Liver (tissue), 10 donors: ENCODE measurements at places on chromosomes 11 and 22. TPM values are rescaled to one million over a fixed set of nuclear protein-coding genes. Genes with fewer than 3 reads are reported as not detected.

DNA sequence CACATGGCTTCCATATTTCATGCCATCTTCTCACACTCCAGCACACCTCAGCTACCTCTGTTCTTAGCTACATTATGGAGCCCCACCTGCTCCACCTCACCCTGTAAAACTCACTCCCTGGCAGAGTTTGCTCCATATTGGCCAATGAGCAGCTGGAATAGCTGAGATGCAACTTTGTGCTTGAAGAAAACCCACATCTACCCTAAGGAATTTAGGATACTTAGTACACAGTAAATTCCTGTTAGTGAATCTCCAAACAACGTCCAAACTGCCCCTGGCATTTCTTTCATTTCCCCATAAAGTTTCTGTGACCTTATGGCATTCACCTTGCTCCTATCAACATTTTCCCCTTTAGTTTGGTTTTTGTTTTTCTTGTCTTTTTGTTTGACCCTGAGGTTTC, 2.2 kb upstream of the VWCE start:
- DNase-seq: no peak

GRCh38 chr11:45982656-45983470, 60.4 kb downstream of the LARGE2 start:
- no peak for DNase-seq

- DNase-seq: no peak
Observed at GRCh38 chr11:131408025-131408640, 37.7 kb downstream of the NTM start.

DNA sequence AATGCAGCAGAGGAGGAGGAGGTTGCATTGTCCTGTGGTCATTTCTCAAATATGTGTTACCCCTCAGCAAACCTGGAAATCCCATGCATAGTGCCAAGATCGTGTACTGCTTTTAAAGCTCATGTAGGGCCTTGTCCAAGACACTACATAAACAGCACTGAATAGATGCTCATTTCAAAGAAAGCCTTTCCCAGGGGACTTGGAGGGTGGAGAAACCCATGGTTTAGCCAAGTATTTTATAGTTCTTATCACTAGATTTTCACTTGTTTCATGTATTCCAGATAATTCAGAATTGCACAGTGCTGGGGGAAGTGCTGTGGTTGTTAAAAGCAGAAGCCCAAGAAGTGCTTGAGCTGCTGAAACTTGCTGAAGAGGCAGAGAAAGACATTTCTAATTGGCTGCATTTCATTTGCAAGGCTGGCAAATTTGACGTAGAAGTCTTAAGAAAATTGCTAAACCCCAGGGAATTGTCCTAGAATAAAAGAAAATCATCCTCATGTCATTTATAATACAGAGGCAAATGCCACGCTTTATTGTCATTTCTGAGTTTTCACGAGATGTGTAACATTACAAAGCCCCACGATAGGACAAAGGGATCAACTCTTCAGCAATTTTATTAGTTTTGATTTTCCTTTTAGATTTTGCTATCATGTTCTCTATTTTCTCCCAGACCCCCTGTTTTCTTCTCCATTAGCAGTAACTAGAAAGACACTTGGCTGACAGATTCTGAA, 20.1 kb downstream of the CSRP3 start:
- DNase-seq: no peak

- DNase-seq: no peak
Observed at GRCh38 chr22:46436595-46437175, 100.7 kb downstream of the CELSR1 start.

Gene C11orf65
- total RNA-seq: 0.61 TPM
